ENCODE measurements at places on chromosomes 7 and 10. TPM values are rescaled to one million over a fixed set of nuclear protein-coding genes. Genes with fewer than 3 reads are reported as not detected.

- no peak for DNase-seq
These were observed 85.3 kb downstream of the FAM241B start for GRCh38 chr10:69715156-69715898.

The ZNF239 gene
- 6.8 TPM for total RNA-seq

- peak; percentile 25 for DNase-seq
These were observed 16.2 kb upstream of the NME8 start for GRCh38 chr7:37832194-37832593.

DNA sequence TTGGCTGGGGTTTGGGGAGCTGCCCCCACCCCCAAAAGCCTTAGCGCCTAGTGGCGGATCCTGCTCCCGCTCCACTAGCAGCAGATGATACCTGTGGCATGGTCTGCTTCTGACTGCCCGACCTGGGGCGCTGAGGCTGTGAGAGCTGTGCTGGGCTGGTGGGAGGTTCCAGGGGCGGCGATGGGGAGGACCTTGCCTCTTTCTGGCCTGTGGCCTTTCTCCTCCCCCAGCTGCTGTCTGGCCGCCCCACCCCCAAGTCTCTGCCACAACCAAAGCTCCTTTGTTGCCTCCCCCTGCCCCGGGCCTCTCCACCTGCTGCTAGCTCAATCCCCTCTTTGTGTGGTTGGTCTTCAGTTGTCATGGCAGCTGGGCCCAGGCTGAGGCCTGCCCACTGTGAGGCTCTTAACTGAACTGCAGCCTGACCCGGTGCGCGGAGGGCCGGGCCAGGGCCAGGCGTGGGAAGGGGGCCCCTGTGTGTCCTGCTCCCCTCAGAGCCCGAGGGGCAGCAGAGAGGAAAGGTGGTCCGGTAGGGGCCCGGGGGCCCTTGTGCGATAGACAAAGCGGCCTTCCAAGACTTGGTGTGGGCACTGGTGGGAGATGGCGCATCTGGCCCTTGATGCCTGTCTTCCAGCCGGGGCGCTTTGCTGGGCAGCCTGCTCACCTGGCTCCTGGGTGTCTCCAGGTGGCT is 4.7 kb downstream of the ZNF775 start:
- DNase-seq, result peak; percentile 44

DNA sequence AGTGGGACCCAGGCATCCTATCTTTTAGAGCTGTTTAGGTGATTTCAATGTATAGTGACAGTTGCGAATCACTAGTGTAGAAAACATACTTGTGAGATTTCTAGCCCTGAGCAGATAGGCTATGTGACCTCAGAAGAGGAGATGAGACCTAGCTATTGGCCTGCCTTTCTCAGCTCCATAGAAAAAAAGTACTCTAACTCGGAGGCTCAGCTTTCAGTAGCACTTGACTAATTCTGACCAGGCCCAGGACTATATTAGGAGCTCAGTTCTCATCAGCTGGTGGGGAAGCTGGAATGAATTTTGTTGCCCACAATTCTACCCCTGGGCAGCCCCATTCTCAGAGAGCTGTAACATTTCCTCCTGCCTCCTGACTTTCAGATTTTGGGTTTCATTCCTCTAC is 179.9 kb upstream of the NAMPT start:
- DNase-seq, result no peak
